ENCODE measurements at places on chromosomes 4 and X.

DNA sequence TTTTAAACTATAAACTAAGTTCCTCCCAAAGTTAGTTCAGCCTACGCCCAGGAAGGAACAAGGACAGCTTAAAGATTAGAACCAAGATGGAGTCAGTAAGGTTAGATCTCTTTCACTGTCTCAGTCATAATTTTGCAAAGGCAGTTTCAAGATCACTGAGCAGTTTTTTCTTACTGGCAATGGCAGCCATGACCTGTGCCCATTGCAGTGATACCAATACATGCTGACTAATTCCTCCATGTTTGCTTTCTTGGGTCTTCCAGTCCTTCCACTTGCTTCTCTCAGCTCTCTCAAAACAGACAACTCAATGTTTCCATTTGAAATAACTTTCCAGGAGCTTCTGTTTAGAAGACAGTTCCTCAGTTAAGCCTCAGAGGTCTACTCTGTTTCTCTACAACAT lies 79.5 kb downstream of the PCDH18 start:
- no peak for DNase-seq

DNA sequence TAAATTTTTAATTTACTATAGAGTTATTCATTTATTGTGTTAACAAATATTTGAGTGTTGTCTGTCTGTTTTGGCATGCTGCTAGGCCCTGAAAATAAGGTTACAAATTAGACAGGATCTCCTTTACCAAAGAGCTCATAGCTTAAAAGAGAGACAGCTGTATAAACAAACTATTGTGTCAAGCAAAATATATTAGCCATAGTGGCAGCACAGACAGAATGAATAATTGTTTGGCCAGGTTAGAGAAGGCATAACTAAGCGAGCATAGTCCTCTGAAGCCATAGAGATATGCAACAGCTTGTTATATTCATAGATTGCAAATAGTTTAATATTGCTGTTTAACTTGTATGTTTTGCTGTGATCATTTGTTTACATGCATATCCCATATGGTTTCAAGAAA lies 66.7 kb upstream of the NDUFC1 start:
- DNase-seq = no peak

- no peak for DNase-seq
These were observed 1.1 kb upstream of the RASSF6 start for GRCh38 chr4:73621357-73621756.

GRCh38 chr4:158870282-158870625 lies 101.4 kb downstream of the FNIP2 start:
- no peak for DNase-seq

DNA sequence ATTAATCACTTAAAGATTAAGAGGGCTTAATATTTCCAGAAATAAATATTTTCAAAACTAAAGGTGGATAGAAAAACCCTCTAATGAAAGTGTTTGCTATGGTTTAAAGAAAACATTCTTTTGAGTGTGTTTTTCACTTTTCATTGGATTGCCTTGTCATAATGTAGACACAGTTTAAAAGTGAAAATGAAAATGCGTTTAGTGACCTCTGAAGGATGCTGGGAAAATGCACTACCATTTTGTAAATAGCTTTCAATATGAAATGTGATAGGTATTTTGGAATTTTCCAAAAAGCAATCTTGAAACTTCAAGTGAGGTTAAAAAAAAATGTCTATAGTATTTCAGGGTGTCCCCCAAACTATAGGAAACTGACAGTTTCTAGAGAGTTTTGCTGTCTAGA lies 642.2 kb downstream of the C4orf33 start:
- DNase-seq = no peak

DNA sequence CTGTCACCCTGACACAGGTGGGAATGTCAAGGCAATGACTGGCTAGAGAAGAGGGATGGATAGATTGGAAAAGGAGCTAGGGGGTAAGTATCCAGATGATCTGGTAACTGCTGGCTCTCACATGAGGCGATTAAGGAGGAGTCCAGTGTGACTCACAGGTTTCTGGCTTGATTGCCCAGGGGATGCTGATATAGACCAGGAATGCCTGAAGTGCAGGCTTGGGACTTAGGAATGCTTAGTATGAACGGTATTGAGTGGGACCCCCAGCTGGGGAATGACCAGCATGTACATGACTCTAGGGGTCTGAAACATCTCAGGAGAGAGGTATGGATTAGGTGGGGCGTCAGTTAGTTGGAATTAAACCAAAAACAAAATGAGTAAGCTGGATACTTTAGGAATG lies 65.8 kb upstream of the PRPS1 start:
- DNase-seq = no peak

DNA sequence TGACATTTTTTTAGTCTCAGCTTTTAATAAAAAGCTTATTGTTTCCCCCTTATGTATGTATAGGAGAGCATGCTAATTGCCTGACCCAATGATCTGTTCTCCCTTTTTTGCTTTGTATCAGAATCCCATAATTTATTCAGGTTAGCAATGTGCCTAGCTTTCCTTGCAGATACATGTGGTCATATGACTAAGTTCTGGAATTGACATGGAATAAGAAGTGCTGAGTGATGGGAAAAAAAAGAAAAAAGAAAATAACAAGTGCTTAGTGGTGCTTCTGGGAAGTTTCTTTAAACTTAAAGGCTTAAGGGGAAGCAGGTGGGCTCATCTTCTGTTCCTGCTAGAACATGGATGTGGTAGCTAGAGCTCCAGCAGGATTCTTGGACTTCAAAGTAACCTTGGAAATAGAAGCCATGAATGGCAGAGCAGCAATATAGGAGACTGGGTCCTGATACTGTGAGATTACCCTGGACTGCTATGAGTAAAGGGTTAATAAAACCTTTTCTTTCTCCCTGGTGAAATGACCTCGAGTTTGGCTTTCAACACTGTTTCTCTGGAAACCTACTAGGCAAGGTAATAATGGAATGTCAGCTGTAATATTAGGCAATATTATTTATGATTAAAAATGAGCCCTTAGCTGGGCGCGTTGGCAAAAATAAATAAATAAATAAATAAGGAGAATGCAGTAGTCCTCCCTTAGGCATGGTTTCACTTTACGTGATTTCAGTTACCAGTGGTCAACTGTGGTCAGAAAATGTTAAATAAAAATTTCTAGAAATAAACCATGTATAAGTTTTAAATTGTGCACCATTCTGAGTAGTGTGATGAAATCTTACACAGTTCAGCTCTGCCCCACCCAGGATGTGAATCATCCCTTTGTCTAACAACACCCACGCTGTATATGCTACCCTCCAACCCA lies 16.7 kb upstream of the RBM41 start:
- DNase-seq = peak; percentile 0

DNA sequence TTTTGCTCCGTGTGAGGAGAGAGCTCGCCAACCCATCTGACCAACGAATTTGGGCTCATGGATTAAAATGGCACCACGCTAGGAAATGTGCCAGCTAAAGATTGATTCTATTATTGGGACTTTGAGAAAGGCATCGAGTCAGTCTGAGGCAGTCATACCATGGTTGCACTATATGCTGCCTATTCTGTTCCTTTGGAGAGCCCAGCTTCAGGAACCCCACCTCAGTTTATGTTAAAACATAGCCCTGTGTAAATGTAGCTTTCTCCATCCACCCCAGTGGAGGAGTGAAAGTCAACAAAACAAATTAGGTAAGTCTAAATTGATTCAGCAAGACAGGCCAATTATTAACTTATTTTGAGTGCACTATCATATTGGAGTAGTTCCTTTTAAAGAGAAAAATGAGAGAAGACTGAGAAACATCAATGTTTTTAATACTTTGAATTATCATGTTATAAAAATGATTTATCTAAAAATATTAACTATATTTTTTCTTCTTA lies 24.5 kb upstream of the ADH7 start:
- DNase-seq = no peak

DNA sequence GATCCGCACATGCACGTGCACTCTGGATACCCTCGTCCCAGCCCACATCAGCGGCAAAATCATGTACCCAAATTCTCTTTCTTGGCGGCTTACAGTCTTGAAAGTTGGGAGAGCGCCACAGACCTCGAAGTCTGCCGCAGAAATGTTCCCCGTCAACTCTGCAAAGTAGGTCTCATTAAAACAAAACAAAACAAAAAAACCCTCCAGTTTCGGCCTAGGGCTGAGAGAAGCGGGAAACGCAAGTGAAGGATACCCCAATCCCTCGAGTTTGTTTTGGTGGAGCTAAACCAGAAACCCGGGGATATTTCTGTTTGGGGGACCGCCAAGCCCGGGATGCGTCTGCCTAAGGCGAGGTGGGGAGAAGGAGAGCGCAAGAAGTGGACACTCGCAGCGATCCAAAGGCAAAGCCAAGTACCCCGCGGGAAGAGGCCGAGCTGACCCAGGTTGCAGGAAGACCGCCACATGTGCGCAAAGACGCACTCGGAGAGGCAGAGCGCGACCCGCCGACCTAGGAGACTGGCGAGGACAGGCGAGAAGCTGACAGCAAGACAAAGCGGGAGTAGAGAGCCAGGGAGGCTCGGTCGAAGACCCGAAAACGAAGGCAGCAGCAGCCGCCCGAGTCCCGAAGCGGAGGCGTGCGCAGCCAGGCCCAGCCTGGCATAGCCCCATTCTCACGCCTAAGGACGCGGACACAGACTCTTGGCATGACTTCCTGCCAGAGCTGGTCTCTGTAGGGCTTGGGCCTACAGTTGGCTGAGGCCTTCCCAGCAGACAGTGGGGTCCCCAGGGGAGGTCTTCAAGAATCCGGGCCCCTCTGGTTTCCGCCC lies 49.6 kb upstream of the BCOR start:
- no peak for DNase-seq

DNA sequence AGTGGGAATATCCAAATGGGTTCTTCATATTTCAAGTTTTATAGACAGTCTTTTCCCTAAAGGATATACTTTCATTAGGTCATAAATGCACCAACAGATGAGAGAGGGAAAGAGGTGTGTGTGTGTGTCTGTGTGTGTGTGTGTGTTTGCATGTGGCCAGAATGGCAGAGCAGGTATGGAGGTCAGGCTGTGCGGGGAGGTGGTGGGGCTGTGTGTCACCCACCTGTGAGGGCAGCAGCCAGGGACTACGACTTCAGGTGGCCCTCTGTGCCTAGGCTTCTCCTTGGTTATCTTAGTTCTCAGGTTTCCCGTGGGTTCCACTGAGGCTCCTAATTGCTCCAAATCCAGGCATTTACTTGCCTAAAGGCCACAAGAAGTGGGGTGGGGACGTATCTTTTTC lies 14.6 kb downstream of the HAND2 start:
- DNase-seq = no peak

- no peak for DNase-seq
These were observed 175.6 kb downstream of the SNCA start for GRCh38 chr4:89661173-89661899.

GRCh38 chr4:109559625-109559982 lies 442 bp upstream of the MCUB start:
- DNase-seq = no peak

DNA sequence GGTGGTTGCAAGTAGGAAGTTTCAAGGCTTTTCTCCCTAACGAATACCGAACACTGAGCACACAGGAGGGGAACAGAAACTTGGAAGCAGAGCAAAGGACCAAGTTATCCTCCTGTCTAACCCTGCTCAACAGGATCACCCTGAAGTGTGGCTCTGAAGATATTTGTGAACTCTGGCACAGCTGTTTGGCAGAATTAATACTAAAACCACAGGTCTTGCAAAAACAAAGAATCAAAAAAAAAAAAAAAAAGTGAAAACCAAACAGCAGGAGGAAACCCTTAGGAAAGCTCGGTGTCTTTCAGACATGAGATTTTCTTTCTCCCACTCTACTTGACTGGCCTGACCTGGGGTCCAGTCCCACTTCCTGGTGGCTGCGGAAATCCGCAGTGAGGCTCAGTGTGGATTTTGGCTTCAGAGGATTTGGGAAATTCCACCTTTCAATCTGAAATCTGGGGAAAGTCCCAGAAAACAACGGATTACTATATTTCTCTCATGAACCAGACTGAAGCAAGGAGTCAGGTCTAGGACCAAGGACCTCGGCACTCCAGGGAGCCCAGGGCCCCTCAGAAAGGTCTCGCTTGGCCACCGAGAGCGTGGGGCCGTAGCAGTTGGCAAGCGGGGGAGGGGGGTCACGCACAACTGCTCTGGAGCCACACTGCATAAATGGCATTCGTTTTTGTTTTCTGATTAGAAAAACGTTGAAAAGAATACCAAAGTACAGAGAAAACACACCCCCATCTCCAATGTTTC lies 867 bp downstream of the TIFA start:
- no peak for DNase-seq

DNA sequence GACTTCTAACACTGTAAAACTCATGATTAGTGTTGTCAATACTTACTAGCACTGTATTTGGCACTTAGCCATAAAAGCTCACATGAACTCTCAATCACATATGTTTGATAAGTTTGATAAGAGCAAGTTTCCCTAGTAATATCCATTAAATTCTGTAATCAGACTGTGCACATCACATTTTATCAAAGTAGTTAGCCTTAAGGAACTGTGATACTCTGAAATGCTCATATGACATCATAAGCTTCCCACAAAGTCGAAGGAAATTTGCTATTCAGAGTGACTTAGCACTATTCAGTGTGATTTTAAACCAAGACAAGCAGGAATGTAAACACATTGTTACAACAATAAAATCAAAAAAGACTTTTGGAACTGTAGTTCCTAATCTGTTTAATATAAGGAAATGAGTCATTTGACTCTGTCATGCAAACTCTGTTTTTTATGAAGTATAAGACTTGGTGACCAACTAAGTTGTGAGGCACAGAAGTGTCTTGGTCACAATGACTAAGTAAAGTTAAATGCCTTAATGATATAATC lies 6.7 kb downstream of the SLC7A11 start:
- DNase-seq = no peak

GRCh38 chr4:2923668-2924173 lies 39.5 kb downstream of the NOP14 start:
- DNase-seq = no peak

GRCh38 chr4:30746735-30747134 lies 26.6 kb downstream of the PCDH7 start:
- DNase-seq = no peak

DNA sequence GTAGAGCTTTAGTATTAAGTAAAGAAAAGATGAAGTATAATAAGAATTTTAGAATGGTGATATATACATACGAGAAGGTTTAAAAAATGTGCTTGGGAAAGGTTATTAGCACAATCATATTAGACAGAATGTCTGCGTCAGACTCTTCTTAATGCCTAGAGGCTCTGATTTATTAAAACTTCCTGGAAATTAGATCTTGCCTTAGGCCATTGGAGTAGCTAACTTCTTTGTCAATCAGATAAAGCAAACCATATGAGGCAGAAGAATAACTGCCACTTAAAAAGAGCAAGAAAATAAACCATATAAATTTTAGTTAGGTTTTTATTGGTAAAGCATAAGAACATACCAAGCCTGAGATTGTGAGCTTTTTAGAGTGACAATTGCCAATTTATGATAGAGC lies 309.1 kb downstream of the TLL1 start:
- no peak for DNase-seq

GRCh38 chr4:2938906-2939305 lies 24.3 kb downstream of the NOP14 start:
- DNase-seq = no peak

Measured in Kasumi-1 (cell line).